ENCODE measurements at places on chromosomes 16 and 17. TPM values are rescaled to one million over a fixed set of nuclear protein-coding genes. Genes with fewer than 3 reads are reported as not detected.

DNA sequence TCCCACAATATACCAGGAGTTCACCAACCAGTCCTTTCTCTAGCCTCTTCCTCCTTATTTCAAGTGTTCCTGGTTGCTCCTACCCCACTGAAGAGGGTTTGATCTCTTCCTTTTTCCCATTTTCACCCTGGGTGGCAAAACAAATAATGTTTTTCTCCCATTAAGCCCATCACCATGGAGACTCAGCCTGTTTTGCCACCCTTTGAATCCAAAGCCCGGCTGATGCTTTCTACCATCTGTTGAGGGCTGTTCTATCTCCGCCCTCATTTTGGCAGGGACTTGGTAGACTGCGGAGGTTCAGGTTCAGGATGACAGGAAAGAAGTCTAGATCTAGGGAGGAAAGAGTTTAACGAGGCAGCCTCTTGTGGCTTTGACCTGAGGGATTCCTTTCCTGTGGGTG is 2.6 kb downstream of the DNAH2 start:
- no peak overlapping the region for H3K4me3 ChIP-seq
- no peak overlapping the region for H3K27ac ChIP-seq
- no peak for DNase-seq
- peaks cover 20% of the 10 kb centered on the region for H3K4me1 ChIP-seq

DNA sequence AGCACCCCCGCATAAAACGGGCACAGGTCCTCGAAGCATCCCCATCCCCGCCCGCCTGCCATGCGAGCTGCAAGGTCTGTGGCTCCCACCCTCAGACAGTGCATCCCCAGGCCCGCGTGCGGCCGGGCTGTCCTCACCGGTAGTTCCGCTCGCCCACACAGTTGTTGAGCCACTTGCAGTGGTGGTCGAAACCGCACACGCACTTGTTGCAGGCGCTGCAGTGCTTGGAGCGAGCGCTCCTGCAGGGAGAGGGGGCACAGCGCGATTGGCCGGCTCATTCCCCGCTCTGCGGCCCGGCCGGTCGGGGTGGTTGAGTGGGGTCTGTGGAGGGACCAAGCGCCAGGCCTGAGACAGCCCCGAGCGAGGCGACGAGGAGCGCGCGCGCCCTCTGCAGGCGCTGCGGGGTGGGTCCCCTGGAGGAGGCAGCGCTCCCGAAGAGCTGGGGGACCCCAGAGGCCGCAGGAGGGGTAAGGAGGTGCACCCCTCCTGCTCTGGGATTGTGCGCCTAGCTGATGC is 6.0 kb upstream of the TPPP3 start:
- no peaks in the 10 kb centered on the region for H3K4me1 ChIP-seq
- H3K27me3 ChIP-seq: peaks cover 20% of the 10 kb centered on the region
- peak; percentile 40 for DNase-seq
- H3K4me3 ChIP-seq: no peak overlapping the region
- H3K36me3 ChIP-seq: no peaks in the 10 kb centered on the region

DNA sequence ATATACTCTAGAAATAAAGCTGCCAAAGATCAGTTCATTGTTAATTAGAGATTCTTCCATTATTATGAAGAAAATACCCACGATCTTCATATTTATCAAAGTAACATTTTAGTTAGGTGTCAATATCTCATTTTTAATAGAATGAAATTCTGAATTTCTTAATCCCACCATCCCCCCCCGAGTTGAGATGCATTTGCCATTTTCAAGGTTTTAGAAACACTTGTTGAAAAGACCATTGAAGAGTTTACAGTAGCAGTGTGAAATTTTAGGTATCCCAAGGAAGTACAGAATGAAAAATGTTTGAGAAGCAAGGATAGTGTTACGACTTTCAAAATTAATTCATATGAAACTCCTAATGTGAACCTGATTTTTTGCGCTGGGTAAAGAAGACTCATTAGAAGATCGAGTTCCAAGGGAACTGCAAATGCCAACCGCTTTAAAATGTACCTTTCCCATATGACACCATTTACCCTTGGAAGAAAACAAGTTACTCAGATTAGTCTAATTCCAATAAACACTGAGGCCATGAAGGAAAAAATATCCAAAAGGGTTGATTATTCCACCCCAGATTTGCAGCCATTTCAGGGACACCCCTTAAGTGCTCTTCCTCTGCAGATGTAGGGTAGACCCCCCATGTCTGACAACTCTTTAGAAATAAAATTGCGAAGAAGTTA is 731 bp downstream of the IKZF3 start:
- peak overlapping the region; percentile 92 for H3K4me3 ChIP-seq
- no peak for DNase-seq
- no peaks in the 10 kb centered on the region for H3K27me3 ChIP-seq
- H3K4me1 ChIP-seq: peaks cover 60% of the 10 kb centered on the region
- H3K36me3 ChIP-seq: peaks cover 15% of the 10 kb centered on the region

GRCh38 chr17:49015924-49016774 is 19.0 kb downstream of the IGF2BP1 start:
- no peak for DNase-seq
- no peaks in the 10 kb centered on the region for H3K36me3 ChIP-seq
- H3K4me3 ChIP-seq: no peak overlapping the region
- no peaks in the 10 kb centered on the region for H3K4me1 ChIP-seq

GRCh38 chr17:2816688-2817087 is 20.4 kb downstream of the RAP1GAP2 start:
- peaks cover 18% of the 10 kb centered on the region for H3K36me3 ChIP-seq
- H3K4me3 ChIP-seq: no peak overlapping the region

DNA sequence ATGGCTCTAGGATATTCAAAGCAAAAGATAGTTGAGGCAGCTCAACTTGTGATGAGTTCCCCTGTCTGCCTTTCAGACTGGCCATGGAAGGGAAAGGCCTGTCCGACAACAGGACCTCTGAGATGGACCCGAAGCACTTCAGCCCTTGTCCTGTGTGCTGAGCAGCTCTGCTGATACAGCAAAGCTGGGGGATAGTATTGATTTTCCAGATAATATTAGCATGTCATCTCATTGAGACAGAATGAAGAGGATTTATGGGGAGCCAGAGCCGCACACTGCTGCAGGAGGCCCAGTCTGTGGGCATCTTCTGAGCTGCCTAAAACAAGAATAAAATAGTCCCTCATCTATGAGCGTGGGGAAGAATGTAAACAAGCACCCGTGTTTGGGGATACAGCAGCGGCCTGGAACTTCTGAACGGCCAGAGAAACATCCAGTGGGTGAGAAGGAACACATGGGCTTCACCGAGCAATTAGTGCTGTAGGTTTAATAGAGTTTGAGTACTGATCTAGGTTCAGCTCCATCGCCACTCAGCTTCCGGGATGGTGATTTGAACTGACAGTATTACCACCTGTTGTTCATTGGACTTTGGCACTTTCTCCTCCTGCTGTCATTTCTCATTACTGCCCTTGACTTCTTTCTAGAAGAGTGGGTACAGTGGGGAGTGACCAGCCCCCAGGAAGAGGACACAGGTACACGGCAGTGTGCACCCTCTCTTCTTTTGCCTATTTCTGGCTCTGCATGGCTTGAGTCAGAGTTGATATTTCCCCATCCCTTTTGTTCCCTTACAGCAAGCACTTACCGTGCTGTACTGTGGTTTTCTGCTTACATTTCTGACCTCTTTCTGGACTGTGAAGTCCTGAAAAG is 96.5 kb upstream of the TBX2 start:
- H3K27ac ChIP-seq: no peak overlapping the region
- no peak for DNase-seq
- H3K4me3 ChIP-seq: no peak overlapping the region

GRCh38 chr17:36129616-36130015 is 26.0 kb downstream of the CCL4 start:
- no peak overlapping the region for H3K27ac ChIP-seq
- H3K4me3 ChIP-seq: no peak overlapping the region
- no peaks in the 10 kb centered on the region for H3K4me1 ChIP-seq
- DNase-seq: no peak
- peaks cover 20% of the 10 kb centered on the region for H3K27me3 ChIP-seq

GRCh38 chr17:73798111-73798748 is 154.0 kb upstream of the SDK2 start:
- no peaks in the 10 kb centered on the region for H3K4me1 ChIP-seq
- no peak for DNase-seq
- H3K4me3 ChIP-seq: no peak overlapping the region
- H3K27ac ChIP-seq: no peak overlapping the region
- H3K36me3 ChIP-seq: no peaks in the 10 kb centered on the region

DNA sequence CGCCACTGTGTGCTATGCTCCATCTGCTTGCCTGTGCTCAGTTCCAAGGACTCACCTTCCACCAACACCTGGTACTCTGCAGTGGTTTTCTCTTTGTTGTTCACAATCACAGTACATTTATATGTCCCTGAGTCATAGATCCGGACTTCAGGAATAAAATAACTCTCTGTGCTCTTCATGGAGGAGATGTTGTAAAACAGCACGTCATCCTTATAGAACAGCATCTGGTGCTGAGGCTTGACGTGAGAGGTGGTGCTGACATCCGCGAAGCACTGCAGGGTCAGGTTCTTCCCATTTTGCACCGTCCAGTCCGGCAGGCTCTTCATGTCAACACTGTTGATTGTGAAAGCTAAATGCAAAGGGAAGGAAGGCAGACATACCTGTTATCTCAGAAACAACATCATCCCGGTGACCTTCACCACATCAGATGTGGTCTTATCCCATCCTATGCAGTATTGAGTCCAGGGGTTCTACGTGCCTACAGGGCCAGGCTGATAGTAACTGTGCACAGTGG is 12.8 kb downstream of the PECAM1 start:
- no peaks in the 10 kb centered on the region for H3K4me1 ChIP-seq
- H3K27ac ChIP-seq: no peak overlapping the region
- no peak overlapping the region for H3K4me3 ChIP-seq
- H3K27me3 ChIP-seq: no peaks in the 10 kb centered on the region
- DNase-seq: no peak

Gene MAPT
- 0.46 TPM for total RNA-seq

Gene ZFPM1
- total RNA-seq: 12.7 TPM

Gene G6PC1
- total RNA-seq: not detected

Gene FOXJ1
- total RNA-seq: 0.20 TPM

Gene SERPINF2
- 1.3 TPM for total RNA-seq

Data from activated CD4-positive, alpha-beta T cell treated with anti-CD3 and anti-CD28 coated beads, Interleukin-2, amount 10 ng/mL, durations not matched to agents 7 days and 5 days (primary cell).